ENCODE measurements at places on chromosomes 6 and 20.
A peak's percentile ranks its signal among the peaks of the same experiment; 100 is the strongest.

- no peak for DNase-seq
Observed at GRCh38 chr6:11129908-11130565, 18.5 kb upstream of the ERVFRD-1 start.

GRCh38 chr6:76866091-76866915 is 597.0 kb downstream of the HTR1B start:
- DNase-seq, result no peak

GRCh38 chr6:51396583-51396982 is 577.9 kb downstream of the TFAP2B start:
- no peak for DNase-seq

DNA sequence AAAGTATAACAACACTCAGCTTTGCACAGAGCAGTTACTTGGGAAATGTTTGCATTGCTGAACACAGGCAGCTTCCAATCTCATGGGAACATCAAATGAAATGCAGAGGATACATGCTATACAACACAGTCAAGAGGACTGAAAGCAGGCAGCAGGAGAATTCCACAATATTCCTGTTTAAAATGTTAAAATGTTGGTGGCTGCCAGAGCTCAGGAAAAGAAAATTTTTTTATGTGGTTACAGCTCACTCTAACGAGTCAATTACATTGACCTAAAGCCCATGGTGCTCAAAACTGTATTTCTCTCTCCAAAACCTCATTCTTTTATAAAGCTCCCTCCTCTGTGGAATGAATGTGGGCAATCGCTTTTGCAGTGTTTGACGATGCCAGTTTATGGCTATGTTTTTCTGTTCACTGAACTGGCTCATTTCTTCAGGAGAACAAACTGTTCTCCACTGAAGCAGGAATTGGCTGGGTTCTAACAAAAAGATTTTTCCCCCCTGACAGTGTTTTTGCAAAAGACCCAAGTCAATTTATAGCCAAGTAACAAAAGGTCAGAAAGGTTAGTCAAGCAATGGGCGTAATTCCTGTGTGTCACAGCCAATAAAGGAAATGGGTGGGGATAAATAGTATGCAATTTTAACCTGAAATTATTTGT is 69.0 kb downstream of the ZHX3 start:
- DNase-seq, result no peak

DNA sequence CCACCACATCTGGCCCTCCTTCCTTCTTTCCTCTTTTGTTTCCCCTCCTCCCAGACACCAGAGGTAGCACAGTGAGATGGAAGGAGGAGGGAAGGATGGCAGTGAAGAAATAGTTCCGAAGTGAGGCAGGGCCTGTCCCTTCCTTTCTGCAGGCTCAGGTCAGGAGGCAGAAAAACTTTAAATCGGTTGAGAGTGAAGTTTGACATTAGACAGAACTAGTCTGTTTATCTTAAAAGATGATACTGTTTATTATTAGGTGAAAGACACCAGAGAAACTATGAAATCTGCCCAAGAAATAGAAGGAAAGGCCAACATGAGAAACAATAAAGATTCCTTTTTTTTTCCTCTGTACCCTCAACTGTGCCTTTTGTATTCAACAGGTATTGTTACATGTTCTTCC is 670.3 kb downstream of the UTRN start:
- DNase-seq, result no peak

- DNase-seq, result no peak
Observed at GRCh38 chr6:13228264-13229204, 99.8 kb downstream of the TBC1D7 start.

GRCh38 chr6:126227833-126228702 is 111.8 kb upstream of the CENPW start:
- no peak for DNase-seq

GRCh38 chr6:115004982-115005381 is 662.2 kb upstream of the HS3ST5 start:
- no peak for DNase-seq

GRCh38 chr6:139146317-139146726 is 11.4 kb downstream of the HECA start:
- no peak for DNase-seq

DNA sequence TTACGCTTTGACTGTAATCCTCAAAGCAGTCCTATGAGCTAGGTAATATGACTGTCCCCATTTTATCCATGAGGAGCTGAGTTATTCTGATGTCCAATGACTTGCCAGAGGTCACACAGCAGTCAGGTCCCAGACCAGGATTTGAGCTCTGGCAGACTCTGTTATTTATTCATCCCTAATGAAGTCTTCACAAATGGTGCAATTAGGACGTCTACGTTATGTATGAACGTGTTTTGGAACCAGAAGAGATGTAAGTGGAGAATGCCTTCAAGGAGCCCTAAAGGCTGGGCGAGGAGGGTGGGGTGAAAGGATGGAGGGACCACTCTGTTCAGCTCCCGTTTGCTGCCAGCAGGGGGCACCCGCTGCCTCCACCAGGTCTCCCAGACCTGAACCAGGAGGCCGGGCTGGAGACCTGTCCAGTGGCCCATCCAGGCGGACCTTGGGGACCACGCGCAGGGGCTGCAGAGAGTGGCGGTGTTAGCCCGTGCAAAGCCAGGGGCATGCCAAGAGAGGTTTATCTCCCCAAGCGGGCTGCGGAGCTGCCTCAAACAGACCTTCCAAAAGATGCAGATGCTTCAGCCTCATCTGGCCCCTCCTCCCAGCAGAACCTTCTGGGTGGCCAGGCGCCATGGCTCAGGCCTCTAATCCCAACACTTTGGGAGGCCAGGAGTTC is 15.2 kb upstream of the ZNF335 start:
- peak; percentile 55 for DNase-seq

DNA sequence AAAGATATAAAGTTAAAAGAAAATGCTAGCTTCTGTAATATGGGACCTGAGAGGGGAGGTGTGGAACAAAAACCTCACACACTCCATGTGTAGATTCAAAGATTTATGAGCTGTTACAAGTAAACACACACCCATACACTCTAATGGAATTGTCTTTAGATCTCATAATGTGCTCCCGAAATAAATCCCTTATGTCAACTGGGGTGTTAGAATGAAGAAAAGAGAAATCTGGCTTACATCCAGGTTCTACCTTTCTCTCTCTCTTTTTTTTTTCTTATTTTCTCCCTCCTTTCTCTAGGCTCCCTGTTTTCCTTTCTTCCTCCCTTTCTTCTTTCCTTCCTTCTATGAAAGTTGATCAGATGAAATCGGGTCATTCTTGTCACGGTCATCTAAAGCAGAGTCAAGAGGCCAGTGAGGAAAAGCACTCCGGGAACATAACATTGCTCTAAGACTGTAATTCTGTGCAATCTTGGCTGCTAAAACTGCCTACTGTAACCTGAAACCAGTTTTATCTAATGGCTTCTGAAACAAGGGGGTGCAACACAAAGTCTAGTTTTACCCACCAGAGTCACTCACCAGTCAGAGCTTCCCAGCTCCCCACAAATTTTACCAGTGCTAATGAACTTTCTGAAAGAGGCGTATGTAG is 68.3 kb upstream of the BTBD3 start:
- no peak for DNase-seq

DNA sequence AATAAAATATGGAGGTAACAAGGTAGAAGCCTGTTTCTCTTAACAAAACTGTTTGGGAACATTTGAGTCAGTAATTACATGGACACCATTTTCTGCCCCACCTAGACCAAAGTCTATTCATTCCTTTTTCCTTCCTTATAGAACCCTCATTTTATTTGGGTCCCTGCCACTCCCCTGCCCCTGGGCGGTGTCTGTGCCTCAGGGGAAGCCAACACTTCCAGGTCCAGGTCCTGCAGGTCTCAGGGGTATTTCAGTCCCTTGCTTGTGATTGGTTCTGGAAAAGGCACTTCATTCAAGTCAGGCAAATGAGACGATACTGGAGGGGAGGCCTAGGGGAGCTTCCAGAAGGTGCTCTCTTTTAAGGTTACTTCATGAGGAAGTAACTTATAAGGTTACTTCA is 42.3 kb downstream of the SLC35D3 start:
- no peak for DNase-seq

- no peak for DNase-seq
Observed at GRCh38 chr20:1775117-1775516, 117.5 kb upstream of the SIRPG start.

DNA sequence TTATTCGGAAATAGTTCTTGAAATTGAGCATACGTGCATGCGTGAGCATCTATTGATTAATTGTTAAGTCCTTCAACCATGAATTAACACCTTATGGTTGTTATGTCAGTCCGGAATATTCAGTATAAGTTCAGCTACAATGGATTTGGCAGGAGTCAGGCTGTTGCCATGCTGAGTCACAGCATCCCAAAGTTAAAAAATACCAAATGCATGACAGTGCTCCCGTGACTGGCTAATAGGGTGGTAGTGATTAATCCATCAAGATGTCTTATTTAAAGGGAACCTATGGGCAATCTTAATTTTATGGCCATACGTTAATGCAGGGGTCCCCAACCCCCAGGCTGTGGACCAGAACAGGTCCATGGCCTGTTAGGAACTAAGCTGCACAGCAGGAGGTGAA is 10.5 kb downstream of the RAE1 start:
- DNase-seq, result no peak

GRCh38 chr6:15337582-15337981 is 91.7 kb downstream of the JARID2 start:
- no peak for DNase-seq

DNA sequence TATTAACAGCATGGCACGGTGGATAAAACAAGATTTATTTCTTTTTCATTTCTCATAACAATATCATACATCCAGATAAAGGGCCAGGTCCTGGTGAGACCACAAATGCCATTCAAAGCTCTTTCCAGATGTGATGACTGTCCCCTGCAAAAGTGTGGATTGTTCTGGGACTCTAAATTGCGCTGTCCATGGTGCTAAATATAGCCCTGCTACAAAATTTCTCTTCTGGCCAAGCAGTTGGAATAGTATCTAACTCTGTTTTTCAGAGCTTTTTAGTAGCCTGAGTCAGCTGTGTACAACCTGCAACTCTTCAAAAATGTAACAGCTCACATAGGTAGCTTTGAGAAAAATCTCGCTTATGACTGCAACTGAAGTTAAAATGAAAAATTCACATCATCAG is 115.8 kb downstream of the MANEA start:
- no peak for DNase-seq

GRCh38 chr6:144410059-144410458 is 124.9 kb downstream of the UTRN start:
- no peak for DNase-seq

- DNase-seq, result no peak
Observed at GRCh38 chr6:155486721-155487294, 31.2 kb upstream of the NOX3 start.

GRCh38 chr6:100035873-100036653 is 42.0 kb upstream of the MCHR2 start:
- no peak for DNase-seq

- DNase-seq, result no peak
Observed at GRCh38 chr20:52668626-52669025, 303.5 kb upstream of the TSHZ2 start.

- no peak for DNase-seq
Observed at GRCh38 chr6:223763-224162, 68.5 kb upstream of the DUSP22 start.

DNA sequence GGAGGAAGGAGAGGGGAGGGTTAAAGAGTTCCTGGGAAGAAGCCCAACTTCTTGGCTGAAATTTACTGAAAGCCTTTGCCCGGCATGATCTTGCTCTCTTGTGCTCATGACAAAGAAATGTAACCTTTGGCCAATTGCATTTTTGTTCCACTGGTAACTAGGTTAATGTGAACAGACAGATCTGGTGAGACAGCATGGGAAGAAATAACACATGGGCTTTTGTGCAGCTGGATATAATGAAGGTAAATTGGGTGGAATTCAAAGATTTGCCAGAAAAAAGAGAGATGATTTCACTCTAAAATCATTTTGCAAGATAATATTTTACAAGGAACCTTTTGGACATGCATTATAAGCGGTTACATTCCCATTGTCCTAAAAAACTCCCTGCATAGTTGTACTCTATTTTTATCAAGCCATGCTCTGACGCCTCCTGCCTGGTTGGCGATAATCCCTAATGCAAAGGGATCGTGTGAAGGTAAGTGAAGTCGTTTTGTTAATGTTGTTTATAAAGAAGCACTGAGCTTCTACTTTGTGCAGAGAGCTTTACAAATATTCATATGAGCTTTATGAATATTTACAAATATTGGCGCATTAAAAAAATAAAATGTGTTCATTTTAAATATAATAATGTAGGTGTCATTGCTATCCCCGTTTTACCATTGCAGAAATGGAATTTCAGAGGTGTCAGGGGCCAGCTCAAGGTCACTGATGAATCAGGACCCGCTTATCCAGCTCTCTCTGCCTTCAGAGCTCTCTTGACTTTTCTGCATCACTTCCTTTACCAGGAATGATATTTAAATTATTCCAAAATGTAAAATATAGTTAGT is 161.3 kb upstream of the AGPAT4 start:
- DNase-seq, result no peak

- no peak for DNase-seq
Observed at GRCh38 chr6:151576633-151577032, 82.8 kb downstream of the CCDC170 start.

GRCh38 chr6:22765015-22765414 is 195.6 kb downstream of the HDGFL1 start:
- no peak for DNase-seq

GRCh38 chr6:144471986-144472385 is 186.9 kb downstream of the UTRN start:
- DNase-seq, result no peak

DNA sequence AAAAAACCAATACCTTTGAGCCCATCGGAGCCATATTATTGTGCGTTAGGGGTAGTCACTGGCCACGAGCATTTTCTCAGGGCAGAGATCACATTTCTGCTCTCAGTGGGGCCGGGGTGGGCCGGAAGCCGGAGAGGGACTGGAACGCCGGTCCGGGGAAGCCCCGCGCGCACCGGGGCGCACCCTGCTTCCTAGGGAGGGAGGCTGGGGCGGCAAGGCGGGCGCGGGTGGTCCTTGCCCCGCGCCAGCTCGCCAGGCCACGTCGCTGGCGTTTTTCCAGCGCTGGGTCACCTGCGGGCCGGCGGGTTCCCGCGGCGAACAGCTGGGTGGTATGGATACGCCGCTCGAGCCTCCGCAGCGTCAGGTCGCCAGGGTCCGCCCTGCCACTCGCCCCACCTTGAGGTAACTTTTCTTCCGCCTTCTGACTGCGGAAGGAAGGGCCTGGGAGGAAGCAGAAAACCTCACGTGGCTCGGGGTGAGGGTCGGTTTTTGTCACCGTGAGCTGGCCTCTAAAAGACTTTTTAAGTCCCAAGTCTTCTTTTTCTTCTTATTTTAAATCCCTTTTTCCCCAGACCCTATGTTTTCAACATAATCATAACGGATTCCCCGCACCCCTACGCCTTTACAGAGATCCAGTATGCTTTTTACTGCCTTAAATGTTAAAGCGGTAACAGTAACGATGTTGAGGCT is 2.7 kb upstream of the EEF1A1 start:
- peak; percentile 60 for DNase-seq

- DNase-seq, result no peak
Observed at GRCh38 chr6:139030228-139030963, 1.9 kb downstream of the ABRACL start.

DNA sequence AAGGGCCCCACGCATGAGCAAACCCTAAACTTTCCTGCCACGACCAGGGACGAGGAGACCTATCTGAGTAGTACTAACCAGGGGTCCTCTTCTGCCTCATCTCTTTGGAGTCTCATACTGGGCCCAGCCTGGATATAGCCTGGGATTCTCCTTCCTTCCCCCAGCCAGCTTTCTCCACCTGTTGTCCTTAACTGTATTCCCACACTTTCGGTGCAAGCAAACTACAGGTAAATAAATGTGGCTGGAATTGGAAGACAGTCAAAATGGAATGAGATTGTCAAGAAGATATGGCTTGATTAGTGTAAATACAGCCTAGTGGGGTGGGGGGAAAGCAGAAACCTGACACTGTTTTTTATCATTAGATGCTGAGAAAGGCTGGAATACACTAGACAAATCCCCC is 23.5 kb upstream of the LY86 start:
- no peak for DNase-seq

- DNase-seq, result no peak
Observed at GRCh38 chr6:105522626-105523322, 119.9 kb upstream of the PREP start.
